ENCODE measurements at places on chromosomes 4 and X.

GRCh38 chr4:148693913-148694649, 251.9 kb upstream of the NR3C2 start:
- no peak for DNase-seq

GRCh38 chr4:44025376-44026020, 423.1 kb downstream of the KCTD8 start:
- no peak for DNase-seq

GRCh38 chrX:150037041-150037440, 98.8 kb upstream of the EOLA2 start:
- no peak for DNase-seq

DNA sequence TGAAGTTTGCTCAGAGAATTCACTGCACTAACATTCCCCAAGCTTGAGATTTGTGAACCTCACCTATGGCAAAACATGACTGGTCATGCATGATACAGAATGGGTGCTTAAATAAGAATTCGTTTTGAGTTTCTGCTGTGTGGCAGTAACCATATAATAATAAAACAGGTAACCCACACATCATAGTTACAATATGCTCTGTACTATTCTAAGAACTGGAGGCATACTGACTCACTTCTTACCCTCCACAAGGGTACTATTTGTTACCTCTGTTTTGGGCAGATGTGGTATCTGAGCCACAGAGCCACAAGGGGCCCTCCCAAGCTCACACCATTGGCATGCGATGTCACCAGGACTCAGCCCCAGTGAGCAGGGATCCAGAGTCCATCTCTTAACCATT, 17.6 kb downstream of the SLC2A9 start:
- no peak for DNase-seq

DNA sequence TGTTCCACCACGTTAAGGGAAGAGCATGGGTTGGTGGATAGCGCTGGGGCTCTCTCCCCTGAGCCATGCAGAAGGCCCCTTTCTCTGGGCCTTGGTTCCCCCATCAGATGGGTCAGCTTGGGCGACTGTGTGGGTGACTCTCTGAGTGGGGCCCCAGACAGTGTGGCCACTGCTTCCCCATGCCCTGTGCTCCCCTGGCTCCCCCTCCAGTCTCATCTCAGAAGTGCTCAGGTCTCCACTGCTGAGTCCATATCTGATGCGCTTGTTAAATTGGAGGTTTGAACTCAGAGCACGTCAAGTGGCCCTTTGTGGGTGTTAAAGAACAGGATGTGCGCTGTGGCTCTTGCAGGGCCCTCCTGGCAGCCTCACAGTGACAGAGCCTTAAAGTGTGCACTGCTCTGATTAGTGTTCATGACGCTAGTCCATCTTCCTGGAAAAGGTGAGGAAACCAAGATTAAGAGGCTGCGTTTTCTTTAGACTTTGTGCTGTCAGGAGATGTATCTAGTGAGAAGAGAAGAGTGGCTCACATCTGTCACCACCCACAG, 59.8 kb downstream of the NELFA start:
- no peak for DNase-seq

GRCh38 chr4:124097447-124097846, 615.1 kb downstream of the ANKRD50 start:
- DNase-seq = no peak

- no peak for DNase-seq
Measured at GRCh38 chrX:88982933-88983332, 235.9 kb downstream of the CPXCR1 start.

DNA sequence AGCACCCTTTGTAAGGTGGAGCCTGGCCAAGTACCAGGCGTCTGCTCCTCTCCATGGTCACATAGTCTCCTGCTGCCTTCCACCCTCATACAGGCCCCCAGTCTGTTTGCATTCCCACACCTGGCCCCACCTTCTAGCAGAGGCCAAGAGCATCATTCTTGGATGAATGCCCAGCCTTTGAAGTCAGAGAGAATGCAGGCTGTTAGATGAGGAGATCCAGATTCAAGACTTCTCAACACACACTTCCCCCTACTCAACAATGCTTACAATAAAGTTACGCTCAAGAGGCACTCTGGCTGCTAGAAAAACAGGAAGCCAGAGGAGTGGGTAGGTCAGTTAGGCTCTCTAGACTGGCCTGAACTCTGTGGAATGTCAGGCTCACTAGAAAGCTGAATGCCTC, 43.3 kb downstream of the SHROOM4 start:
- no peak for DNase-seq

- no peak for DNase-seq
Measured at GRCh38 chr4:75714011-75714410, 10.4 kb upstream of the USO1 start.

DNA sequence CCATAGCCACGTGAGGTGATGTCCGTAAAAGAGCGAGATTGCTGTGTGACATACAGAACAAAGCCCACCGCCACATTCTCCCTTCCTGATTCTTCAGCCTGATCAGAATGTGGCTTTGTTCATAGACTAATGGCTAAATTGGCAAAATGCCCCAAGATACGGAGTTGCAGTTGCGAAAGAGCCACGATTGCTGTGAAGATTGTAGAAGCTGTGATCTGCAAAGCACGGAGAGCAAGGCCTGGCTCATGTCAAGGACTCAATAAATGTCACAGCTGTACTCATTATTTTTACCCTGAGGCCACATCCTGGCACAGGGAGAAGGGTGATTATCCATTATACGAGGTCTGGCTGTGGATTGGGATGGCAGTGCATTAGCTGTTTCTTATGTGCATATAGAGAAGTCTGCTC, 34.2 kb downstream of the ARSD start:
- DNase-seq = no peak

GRCh38 chrX:72255445-72255844, 16.6 kb upstream of the ERCC6L start:
- DNase-seq = no peak

GRCh38 chr4:184983672-184984356, 34.5 kb upstream of the HELT start:
- peak; percentile 46 for DNase-seq

DNA sequence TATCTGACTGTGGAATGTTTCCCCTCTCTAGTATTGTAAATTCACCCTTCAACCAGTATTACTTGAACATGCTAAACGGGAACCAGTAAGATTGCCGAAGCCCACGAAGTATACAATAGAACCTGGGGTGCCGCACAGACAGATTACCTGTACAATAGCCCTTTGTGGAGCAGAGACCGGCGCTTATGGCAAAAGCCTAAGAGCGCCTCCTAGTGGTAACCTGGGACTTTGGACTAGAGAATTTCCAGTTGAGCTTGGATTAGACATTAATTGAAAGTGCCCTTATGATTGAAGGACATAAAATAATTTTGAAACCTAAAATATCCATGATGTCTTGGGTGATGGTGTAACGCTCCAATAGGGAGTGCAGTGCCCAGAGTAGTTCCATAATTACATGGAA, 14.1 kb downstream of the ZNF157 start:
- peak; percentile 33 for DNase-seq

DNA sequence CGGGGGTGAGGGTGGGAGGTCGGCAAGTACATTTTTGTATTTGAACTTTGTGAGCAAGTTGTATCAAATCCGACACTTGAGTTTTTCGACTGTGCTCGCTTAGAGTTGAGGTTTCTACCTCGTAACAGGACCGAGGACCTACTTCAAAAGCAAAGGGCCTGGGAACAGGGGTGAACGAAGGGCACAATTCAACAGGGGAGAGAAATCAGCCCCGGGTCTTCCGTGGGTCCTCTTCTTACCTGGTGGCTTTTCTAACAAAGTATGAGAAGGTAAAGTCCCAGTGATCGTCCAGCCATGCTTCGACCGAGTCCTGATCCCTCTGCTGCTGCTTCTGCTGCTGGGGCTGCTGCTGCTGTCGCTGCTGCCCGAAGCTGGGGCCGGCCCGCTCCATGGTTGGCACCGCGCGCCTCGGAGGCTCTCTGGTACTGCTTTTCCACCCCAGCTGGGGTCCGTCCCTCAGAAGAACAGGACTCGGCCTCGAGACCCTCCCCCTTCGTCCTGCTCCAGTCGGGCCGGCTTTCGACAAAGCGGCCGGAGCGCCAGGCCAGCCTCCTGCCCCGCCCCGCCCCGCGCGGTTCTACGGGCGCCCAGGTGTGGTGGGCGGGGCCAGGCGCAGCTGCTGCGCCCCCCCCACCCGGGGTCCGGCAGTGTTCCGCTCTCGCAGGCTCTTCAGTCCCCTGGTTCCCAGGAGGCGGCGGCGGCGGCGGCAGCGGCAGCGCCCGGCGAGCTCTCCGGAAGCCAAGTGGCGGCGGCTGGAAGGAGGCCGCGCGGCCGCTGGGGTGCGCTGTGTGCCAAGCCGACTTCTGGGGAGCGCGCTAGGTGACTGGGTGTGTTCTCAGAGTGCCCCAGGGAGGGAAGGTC, at the start of gene PDE5A:
Gene PDE5A, minus strand, starts transcription at position 524 of the 861 bp plus-strand sequence. Its CDS starts 133 bp downstream, at position 391.
- peak; percentile 62 for DNase-seq

- DNase-seq = no peak
Measured at GRCh38 chrX:48753708-48754228, 7.8 kb upstream of the GLOD5 start.

DNA sequence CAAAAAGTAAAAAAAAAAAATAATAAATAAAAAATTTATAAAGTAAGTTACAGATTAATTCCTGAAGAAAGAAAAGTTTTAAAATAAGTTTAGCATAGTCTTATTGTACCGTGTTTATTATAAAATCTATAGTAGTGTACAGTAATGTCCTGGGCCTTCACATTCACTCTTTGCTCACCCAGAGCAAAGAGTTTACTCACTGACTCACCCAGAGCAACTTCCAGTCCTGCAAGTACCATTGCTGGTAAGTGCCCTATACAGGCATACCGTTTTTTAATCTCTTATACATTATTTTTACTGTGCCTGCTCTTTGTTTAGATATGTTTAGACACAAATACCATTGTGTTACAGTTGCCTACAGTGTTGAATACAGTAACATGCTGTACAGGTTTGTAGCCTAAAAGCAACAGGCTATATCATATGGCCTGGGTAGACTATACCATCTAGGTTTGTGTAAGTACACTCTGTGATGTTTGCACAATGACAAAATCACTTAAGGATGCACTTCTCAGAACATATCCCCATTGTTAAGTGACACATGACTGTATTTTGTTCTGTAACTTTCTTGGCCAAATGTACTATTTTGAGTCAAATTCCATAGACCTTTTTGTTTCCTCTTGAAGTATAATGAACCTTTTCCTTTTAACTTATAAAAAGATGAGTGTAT, 199.0 kb upstream of the NUDT6 start:
- DNase-seq = no peak

DNA sequence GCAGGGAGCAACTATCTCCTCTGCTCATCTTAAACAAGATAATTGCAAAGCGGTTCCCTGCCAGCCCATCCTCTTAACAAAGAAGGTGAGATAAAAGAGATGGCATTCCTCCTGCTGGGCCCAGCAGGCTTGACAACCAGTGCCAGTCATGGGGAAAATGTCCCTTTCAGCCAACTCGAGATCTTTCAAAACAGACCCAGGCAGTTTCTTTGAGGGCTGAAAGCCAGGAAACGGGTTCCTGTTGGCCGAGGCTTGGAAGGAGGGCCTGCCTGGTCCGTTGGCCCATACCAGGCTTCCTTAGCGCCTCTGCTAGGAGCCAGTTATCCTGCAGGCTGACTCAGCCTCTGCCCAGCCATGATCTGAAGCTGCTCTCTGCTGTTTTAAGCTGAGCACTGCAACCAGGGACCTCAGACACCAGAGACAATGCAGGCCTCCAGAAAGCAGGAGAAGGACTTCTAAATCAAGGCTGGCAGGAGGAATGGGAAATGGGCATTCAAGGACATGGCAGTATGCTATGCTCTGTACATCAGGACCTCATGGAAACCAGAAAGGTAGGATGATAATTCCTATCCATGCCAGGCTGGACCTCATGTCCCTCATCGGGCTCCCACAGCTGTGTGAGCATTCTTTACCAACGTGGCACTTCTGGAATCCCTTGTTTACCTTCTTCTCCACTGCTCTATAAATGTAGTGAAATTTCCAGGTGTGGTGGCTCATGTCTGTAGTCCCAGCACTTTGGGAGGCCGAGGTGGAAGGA, 42.4 kb upstream of the SLC2A9 start:
- DNase-seq = no peak

GRCh38 chr4:53706422-53707032, 115.2 kb upstream of the LNX1 start:
- no peak for DNase-seq

DNA sequence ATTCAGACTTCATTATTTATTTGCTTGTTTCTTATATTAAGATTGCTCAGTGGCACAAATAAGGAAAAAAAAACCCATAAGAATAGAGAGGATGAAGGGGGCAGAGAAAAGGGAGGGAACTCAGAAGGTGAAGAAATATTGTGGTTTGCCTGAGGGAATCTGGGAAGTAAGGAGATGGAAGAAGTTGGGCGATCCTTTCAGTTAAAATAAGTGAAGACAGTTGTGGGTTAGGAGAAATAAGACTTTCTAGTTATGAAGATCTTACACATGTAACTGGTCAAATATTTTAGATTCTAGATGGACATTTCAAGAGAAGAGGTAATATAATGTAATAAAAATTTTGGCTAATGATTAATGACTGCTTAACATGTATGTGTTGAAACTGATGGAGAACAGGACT, 138.7 kb upstream of the LIMCH1 start:
- DNase-seq = no peak

DNA sequence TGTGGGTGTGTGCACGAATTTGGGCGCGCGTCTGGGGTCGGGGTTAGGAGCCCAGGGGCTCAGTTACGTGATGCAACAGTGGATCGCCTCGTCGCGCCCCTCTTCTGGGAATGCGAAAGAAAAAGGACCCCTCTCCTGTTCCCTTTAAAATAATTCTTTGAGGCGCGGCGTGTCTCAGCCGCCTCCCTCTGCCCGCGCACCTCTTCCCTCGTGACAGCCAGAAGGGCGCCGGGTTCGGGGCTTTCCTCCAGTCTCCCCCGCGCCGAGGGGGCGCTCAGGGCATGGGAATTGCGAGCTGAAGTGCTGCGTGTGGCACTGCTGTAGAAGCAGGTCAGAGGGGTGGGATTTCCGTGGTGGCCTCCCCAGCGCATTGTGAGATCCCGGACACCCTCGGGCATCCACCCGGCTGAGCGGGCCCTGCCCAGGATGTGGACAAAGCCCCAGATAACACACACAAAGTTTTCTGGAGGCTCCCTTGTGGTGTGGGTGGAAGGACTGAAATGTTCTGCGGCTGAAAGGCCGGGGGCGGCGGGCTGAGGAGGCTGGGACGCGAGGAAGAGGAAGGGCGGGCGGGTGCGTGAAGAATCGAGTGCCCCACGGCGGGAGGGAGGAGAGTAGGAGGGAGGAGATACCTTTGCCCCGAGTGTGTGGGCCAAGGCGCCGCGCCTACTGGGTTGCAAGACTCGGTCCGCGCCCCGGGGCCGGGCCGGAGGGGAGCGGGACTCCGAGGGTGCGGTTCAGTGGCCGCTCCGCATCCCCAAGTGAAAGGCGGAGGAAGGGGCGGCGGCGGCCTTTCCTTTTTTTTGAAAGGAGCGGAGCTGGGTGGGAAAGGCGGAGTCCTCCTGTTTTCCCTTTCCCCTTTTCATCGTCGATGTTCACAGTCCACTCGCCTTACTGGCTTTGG, 752 bp downstream of the SEPTIN11 start:
- peak; percentile 35 for DNase-seq

- no peak for DNase-seq
Measured at GRCh38 chr4:39330353-39330752, 35.8 kb downstream of the RFC1 start.

DNA sequence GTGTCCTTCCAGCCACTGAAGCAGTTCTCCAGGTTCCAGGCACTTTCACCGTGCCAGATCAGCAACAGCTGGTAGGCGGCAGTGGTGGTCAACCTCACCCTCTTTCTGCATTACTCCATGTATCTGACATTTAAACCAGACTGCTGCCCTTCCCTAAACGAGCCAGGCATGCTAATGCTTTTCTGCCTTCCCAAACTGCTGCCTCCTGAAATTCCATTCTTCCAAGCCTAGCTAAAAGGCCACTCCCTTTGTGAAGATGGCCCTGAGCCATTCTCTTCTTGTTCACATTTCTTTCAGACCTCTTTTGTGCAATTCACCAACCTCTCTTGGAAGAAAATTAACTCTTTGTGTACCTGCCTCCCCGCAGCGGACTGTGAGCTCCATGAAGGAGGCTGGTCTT, 73.7 kb downstream of the CHST7 start:
- DNase-seq = no peak

Measured in stimulated activated CD8-positive, alpha-beta memory T cell treated with anti-CD3 and anti-CD28 coated beads, Interleukin-4, amount 100 ng/mL, for 24 hours (primary cell).